Calu3 (cell line): ENCODE measurements at places on chromosomes 12 and 14. TPM values are rescaled to one million over a fixed set of nuclear protein-coding genes. Genes with fewer than 3 reads are reported as not detected.

DNA sequence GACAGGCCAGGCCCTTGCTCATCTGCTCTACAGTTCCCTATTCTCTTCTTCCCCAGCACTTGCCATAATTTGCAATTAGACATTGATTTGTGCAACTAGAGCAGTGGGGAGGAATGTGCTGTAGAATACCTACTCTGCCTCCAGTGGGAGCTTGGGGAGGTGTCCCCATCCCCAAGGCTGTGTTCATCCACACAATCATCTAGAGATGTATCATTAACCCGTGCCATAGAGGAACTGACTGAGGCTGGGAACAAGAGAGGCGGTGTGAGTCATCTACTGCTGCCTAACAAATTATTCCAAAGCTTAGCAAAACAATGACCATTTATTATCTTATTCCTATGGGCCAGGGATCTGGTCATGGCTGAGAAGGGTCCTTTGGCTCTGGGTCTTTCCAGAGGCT, 5.1 kb upstream of the OTUB2 start:
- DNase-seq = peak; percentile 49

DNA sequence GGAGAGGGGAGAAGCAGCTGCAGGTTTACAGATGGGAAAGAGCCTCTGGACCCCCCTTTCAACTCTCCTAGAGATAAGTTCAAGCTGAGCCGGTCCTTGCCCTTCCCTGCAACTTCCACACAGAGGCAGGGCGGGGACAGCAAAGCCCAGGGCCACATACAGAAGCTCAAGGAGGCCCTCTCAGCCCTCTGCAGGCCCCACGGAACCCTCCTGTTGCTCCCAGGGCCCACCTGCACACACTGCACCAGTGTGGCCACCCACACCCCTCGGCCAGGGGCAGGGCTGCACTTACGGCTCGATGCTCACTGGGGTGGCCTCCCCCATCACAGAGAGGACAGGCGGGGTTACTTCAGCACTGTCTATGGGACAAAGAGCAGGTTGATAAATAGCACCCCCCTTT, 13.0 kb upstream of the PNMA1 start:
- no peak for DNase-seq

DNA sequence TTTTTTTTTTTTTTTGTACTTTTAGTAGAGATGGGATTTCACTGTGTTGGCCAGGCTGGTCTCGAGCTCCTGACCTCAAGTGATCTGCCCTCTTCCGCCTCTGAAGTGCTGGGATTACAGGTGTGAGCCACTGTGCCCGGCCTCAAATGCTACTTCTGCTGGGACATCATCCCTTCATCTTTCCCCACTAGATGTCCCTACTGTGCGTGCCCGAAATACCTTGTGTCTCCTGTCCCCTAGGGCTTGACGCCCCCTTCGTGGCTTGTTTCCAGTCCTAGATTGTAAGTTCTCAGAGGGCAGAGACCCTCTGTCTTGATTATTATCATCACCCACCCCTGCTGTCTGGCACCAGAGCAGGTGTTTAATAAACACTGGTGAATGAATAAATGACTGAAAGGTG, 14.9 kb downstream of the CCDC63 start:
- DNase-seq = no peak

GRCh38 chr12:124695861-124696260, 128.4 kb upstream of the NCOR2 start:
- DNase-seq = no peak

GRCh38 chr12:68476794-68477193, 133.9 kb upstream of the RAP1B start:
- DNase-seq = no peak

- DNase-seq = no peak
Observed at GRCh38 chr12:14322403-14322802, 43.1 kb upstream of the ATF7IP start.

DNA sequence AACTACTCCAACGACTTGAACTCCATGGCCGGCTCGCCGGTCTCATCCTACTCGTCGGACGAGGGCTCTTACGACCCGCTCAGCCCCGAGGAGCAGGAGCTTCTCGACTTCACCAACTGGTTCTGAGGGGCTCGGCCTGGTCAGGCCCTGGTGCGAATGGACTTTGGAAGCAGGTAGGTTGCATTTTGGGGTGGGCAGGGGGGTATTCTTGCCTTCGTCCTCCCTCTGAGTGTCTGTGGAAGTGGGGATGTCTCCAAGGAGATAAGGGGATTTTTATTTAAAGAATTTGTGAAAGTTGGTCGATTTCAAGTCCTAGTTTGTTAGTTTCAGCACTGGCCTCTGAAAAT, 1.3 kb downstream of the ASCL1 start:
- no peak for DNase-seq

DNA sequence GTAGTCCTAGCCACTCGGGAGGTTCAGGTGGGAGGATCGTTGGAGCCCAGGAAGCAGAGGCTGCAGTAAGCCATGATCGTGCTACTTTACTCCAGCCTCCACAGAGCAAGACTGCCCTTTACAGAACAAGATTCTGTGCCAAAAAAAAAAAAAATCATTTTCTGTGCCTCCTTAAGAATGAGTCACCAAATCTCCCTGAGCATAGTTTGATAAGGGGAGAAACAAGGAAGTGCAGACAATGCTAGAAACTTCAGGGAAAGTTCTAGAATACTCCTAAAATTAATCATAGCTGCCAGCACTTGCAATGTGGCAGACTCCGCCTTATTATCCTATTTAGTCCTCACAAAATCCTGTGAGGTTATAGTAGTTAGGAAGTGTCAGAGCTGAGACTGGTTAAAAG, 74.5 kb downstream of the KCNK10 start:
- DNase-seq = no peak

DNA sequence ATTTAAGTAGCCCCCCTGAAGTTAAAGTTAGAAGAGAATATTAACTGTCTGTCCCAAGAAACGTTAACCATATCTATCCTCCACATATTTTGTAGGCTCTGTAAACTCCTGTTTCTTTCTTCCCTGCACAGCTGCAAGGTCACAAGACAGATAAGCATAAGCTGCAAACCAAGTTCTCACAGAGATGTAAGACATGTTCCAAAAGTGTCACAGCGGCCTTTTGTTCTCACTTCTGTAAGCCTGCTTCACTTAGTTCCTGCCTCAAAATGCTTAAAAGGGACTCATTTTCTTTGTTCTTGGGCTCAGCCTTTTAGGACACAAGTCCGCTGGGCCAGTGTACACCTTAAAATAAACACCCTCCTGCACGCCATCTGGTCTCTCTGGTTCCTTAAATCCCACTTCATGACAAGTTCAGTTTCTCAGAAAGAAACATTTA, 3.2 kb downstream of the RNASE1 start:
- no peak for DNase-seq

GRCh38 chr12:3461391-3461790, 29.6 kb upstream of the PRMT8 start:
- DNase-seq = no peak

GRCh38 chr12:66548338-66549049, 130.4 kb downstream of the GRIP1 start:
- no peak for DNase-seq

- no peak for DNase-seq
Observed at GRCh38 chr14:94656043-94656442, 43.9 kb downstream of the SERPINA3 start.

GRCh38 chr14:68363843-68364767, 428.8 kb downstream of the ZFP36L1 start:
- DNase-seq = peak; percentile 29

GRCh38 chr12:113591480-113591974, 119.9 kb upstream of the LHX5 start:
- DNase-seq = peak; percentile 53

DNA sequence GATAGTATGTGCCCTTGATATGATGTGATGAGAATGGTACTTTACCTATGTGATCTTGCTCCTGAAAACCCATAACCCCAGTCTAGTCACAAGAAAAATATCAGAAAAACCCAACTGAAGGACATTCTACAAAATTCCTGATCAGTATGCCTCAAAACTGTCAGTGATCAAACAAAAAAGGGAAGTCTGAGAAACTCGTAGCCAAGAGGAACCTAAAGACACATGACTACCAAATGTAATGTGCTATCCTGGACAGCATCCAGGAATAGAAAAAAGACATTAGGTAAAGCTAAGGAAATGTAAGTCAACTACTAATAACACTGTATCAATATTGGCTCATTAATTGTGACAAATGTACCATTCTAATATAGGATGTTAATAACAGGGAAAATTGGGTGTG, 4.1 kb upstream of the WIF1 start:
- no peak for DNase-seq

- DNase-seq = peak; percentile 81
Observed at GRCh38 chr12:49741882-49742620, 694 bp downstream of the TMBIM6 start.

DNA sequence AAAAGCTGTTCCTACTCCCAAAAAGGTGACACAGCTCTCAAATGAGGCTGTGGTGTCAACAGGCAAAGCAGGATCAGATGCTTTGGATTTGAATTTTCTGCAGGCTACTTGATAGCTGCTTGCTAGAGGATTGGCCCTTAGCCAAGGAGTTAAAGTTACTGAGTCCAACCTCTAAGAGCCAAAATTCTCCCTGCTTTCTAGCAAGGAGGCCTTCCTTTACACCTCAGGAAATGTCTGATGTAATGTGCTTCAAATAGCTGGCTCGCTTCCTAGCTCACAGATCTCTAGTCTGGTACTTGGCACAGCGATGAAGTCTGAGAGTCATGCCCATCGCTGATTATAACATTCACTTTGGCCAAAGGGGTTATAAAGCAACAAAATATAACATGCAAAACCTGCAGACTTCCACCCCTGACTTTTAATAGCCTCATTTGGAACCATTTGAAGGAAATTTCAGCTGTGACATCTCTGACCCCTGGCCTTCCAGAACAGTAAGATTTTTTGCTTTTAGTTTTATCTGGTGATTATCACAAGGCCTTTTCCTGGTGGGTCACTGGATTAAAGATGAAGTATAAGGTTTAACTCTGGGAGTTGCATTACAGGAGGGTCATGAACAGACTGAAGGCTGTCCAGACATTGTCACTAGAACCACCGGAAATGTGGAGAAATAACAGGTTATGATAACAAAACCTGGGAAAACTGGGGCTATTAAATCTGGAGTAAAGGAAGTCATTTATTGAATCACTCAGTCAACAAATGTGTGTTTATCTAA, 189.7 kb downstream of the EPS8 start:
- DNase-seq = peak; percentile 13

- DNase-seq = no peak
Observed at GRCh38 chr14:26008290-26008689, 589.5 kb downstream of the NOVA1 start.

DNA sequence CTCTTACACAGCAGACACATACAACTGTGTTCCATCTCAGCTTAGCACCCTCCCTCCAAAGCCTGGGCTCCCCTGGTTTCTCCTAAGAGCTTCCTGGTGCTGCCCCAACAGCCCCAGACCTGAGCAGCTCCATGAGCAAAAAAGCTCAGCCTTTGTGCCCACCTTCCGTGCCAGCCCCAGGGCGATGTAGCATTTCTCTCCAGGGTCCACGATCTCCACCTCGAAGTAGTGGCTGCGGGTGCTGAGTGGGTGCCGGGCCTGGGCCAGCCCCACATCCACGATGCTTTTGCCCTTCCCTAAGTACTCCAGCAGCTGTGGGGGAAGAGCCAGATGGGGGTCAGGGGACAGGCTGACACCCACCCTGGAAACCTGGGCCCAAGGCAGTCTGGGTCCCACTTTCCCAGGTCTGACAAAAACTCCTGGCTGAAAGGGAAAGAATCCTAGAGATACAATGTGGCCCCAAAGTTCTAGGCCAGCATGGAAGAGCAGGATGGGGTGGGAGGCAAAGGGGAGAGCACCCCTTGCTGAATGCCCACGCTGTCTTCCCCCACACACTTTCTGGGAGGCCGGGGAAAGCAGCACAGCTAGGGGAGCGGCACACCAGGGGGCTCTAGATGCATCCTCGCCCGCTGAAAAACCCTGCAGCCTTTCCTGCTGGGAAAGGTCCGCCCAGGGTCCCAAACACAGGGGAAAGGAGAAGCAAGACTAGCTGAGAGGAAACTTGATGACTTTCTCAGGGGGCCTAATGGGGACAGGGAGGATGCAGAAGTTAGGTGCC, 11.0 kb downstream of the SPRYD3 start:
- no peak for DNase-seq

GRCh38 chr14:41606532-41607303, at the start of gene LRFN5:
TSS of gene LRFN5 (plus strand) at chr14:41606876.
- no peak for DNase-seq

DNA sequence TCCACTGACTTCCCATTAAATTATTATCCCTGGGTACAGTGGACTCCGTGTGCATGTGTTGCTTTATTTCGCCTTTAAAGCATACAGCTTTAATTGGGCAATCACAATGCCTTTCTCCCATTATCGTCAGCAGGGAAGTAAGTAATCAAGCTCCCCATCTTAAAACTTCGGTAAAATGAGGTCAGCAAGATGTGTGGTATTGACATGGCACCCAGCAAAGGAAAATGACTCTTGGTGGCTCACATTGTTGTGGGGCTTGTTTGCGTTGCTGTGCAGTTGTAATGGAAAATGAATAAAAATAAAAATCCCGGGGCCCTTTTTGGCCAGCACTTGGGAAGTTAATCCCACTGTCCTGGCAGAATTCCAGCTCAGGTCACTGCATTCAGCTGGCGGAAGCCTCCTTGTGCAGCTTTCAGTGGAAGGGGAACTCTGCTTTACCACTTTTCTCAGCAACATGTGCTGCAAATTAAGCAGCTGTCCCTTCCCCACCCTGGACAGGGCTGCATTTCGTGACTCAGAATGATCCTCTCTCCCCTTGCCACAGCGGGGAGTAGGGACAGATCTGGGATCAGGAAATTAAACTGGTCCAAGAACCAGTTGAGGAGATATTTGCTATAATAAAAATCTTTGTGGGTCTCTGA, 13.9 kb upstream of the ATP2A2 start:
- no peak for DNase-seq

GRCh38 chr12:117889098-117889497, 79.7 kb downstream of the KSR2 start:
- DNase-seq = no peak

DNA sequence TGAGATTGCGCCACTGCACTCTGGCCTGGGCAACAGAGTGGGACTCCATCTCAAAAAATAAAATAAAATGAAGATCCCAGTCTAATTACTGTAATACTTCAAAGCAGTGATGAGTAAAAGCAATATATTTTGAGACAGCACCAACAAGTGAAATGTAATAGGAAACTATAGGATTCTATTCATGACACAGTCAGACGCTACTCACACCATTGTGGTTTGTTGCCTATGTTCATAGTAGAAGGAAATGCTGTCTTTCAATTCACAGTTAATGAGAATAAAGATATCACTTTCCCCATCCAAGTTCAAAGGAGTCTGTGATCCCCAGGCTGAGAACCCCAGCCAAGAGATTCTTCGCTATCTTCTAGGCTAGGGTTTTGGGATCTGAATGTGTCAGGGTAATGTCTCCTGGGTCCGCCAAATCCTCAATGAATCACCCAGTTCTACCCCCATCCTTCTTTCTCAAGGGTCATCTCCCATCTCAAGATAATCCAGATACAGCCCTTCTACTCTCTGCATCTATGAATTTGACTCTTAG, 16.6 kb upstream of the DTX1 start:
- DNase-seq = no peak

GRCh38 chr12:53785161-53785560, 33.4 kb upstream of the CISTR start:
- DNase-seq = no peak

Gene SLCO1B1
- 1.4 and 1.7 TPM in 2 replicates for total RNA-seq

Gene C12orf54
- total RNA-seq = not detected in 2 replicates

Gene CABP1
- total RNA-seq = 0.14 and 0.98 TPM in 2 replicates

Gene INHBC
- not detected in 2 replicates for total RNA-seq

Gene TMPO
- total RNA-seq = 234 and 256 TPM in 2 replicates

Gene ADAMTS20
- not detected in 2 replicates for total RNA-seq

Gene CLEC2A
- not detected in 2 replicates for total RNA-seq

Gene PZP
- total RNA-seq = not detected in 2 replicates

Gene SCNN1A
- 36.5 and 53.5 TPM in 2 replicates for total RNA-seq

Gene PDZRN4
- not detected in 2 replicates for total RNA-seq

Gene SPRING1
- total RNA-seq = 62.1 and 87.4 TPM in 2 replicates

Gene FAM222A
- 2.4 and 3.1 TPM in 2 replicates for total RNA-seq

Gene CLECL1
- total RNA-seq = not detected in 2 replicates

Gene CMKLR1
- total RNA-seq = not detected in 2 replicates

Gene IL22
- total RNA-seq = not detected in 2 replicates
